Chondrocyte (in vitro differentiated cells): ENCODE measurements at places on chromosomes 4 and X. TPM values are rescaled to one million over a fixed set of nuclear protein-coding genes. Genes with fewer than 3 reads are reported as not detected.

SLC10A3 gene
- 26.8 to 28.9 TPM (median 28.9 TPM) in 3 replicates for total RNA-seq

GPR34 gene
- total RNA-seq: not detected in 3 replicates

HSD17B13 gene
- not detected in 3 replicates for total RNA-seq

GRCh38 chrX:124690495-124690894 is 344.1 kb downstream of the SH2D1A start:
- no peak for DNase-seq

DNA sequence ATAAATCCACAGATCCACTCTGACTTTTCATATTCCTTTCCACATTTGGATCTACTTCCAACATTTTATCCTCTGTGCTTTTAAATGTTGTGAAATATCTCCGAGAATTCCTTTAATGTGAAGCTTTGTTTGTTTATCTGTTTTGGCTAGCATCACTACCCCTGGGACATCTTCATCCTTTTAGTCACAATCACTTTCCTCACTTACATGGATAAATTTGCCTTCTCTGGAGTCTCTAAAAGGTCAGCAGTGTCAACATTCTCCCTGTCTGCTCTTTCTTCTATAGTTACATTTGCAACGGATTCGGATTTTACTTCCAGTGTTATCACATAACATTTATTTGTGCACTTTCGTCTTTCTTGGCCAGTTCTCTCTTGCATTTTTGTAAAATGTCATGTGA is 34.2 kb upstream of the LRAT start:
- no peak for DNase-seq

GRCh38 chrX:130418740-130419139 is 17.0 kb downstream of the RBMX2 start:
- DNase-seq: no peak

- DNase-seq: no peak
Observed at GRCh38 chr4:113141901-113142346, 92.5 kb downstream of the ANK2 start.

DNA sequence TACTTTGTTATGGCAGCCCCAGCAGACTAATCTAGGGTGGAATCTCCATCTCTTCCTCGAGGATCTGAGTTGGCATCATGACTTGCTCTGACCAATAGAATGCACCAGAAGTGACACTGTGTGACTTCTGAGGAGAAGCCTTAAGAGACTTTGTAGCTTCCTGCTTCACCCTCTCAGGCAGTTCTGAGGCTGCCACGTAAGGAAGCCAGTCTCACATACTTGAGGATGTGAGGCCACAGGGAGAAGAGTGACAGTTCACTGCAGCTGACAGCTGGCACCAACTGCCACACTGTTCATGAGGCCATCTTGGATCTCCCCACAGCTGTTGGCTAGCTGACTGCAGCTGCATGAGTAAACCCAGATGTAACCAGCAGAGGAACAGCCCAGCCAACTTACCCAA is 29.3 kb upstream of the BCOR start:
- no peak for DNase-seq

DNA sequence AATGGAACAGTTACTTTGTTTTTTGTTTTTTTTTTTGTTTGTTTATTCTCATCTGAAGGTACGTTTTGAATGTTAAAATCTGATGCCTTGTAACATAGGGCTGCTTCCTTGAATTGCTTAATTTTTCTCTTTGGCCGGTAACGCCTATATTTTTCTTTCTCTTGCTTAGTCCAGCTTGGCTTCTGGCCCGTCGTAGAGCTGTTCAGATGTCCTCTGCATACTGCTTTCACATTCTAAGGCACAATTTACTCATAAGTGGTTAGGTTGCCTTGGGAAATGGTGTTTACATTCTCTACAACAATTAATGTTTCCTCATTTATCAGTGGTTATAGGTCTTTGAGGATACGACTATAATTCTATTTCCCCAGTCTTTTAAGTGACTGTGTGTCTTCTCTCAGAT is 7.9 kb downstream of the NONO start:
- DNase-seq: no peak

DNA sequence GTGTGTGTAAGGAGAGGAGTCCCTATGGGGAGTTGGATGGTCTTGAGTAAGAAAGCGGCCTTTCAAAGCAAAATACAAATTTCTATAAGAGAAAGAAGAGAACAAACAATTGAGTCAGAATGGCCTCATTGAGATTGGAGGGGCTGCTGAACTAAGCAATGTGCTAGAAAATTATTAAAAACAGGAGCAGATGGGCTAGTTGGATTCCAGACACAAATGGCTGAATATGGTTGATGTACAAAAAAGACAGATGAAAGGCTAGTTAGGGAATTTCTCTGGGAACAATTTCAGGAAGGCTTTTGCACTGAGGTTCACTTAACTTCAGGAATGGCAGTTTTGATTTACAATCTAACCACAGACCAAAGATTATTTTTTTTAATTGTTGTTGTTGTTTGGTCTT is 1806.8 kb upstream of the TENM3 start:
- no peak for DNase-seq

DNA sequence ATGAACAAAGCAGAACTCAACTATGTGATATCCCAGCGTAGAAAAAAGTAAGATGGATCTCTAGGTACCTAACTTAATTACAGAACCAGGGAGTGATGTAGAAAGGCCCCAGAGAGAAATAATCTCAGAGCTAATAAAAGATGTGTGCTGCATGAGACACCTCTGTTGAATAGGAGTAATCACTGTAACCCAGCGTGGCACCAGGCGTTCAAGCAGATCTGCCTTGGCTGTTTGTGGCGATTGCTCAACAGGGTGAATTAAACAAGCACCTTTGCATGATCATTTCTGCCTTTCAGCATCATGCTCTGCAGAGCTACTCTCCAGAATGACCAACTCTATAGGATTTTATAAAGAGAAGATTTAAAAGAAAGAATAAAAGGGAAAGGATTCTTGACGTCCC is 81.7 kb upstream of the KCNIP4 start:
- no peak for DNase-seq

DNA sequence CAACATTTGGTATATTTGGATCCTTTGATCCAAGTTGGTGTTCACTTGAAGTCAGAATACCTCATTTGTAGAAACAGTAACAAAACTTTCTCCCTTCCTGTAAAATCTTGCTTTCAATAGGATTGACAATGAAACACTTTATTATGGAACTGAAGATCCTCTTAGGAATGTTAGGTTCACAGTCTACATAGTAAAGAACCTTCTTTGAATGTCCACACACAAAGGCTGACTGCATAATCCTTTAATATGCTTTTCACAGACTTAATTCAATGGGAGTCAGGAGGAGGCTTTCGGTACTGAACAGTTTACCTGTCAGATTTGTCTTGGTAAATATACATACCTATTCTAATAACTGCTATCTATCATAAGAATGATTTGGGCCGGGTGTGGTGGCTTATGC is 188.5 kb downstream of the SPRY1 start:
- DNase-seq: no peak

DNA sequence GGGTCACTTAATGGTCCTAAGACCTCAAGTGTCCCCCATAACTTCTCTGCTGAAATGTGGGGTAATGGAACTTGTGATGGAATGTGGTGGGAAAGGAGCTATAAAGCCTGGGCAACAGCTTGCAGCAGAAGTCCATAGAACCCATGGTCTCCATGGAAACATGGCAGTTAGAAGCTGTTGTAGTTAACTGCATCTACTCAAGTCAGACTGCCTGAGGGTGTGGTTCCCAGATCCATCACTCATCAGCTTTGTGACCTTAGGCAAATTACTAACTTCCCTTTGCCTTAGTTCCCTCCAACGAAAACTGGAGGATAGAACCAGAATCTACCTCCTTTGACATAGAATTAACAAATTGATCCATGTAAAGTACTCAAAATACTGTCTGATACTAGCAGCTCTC is 113.0 kb downstream of the SPATA18 start:
- DNase-seq: no peak

DNA sequence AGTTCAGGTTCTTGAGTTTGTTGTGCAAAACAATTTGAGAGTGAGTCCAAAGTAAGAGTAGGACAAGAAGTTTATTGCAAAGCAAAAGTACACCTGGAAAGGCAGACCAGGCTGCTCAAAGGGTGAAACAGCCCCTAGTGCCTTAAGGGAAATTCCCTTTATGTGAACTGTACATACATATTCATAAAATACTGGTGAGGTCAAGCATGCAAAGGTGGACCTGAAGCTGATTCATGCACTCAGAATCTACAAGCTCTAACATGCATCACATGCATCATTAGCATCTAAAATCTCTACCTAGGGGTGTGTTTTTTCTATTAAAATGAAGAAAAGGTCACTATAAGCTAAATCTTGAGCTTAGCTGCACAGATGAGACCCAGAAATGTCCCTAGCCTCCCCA is 266.9 kb downstream of the SPATA18 start:
- DNase-seq: no peak
